ENCODE measurements at places on chromosomes 6 and 20.

DNA sequence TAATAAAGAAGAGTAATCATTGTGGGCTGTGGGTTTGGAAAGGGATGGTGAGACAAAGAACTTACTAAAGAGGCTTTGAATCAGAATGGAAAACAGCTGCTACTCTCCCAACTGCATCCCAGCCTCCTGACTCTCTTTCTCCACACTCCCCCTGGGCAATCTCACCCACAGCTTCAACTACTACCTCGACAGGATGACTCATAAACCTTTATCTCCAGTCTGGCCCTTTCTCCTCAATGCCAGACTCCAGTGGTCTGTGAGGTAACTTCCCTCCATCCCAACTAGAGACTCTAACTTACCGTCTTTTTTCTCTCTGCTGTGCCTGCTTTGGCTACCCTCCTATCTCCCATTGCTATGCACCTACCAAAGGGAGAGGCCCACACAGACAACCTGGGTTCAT is 135.3 kb upstream of the RREB1 start:
- DNase-seq = peak; percentile 42

GRCh38 chr6:161389756-161390155 is 115.9 kb upstream of the AGPAT4 start:
- DNase-seq = no peak

- no peak for DNase-seq
These were observed 2.6 kb upstream of the TCFL5 start for GRCh38 chr20:62864207-62864606.

DNA sequence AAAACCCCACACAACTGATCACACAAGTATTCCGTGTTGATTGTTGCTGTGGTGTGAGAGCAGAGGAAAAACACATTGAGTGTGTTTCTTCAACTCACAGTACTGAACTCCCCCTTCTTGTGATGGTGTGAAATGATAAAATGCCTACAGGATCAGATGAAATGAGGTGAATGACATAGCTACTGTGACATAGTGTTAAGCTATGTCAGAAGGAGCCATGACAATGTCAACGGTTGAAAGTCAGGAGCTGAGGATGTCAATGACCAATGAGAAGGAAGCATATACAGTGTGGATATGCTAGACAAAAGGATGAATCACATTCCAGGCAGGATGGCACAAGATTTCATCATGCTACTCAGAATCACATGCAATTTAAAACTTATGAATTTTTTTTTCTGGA is 38.8 kb downstream of the WASF1 start:
- peak; percentile 59 for DNase-seq

- no peak for DNase-seq
These were observed 230.6 kb downstream of the SOD2 start for GRCh38 chr6:159462431-159462830.

GRCh38 chr6:45838996-45839395 is 176.7 kb downstream of the CLIC5 start:
- DNase-seq = no peak

- DNase-seq = no peak
These were observed 30.7 kb upstream of the MAP3K4 start for GRCh38 chr6:160960839-160961238.

- no peak for DNase-seq
These were observed 75.0 kb downstream of the VTA1 start for GRCh38 chr6:142222022-142222421.

GRCh38 chr20:38031957-38032356 is 1.3 kb downstream of the TTI1 start:
- DNase-seq = no peak

DNA sequence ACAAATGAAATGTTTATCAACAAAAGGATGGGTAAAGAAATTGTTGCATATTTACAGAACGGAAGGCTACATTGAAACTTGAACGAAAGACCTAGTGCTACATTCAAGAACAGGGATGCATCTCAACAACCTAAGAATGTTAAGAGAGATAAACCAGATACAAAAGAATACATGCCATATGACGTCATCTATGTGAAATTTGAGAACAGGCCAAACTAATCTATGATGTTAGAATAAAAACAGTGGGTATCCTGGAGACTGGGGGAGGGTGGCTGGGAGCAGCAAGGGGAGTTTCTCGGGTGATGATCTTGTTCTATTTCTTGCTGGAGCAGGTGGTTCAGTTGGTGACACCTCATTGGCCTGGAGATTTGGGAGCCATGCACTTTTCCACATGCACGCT is 81.5 kb downstream of the SULF2 start:
- no peak for DNase-seq

- DNase-seq = no peak
These were observed 635.1 kb downstream of the EPHA7 start for GRCh38 chr6:92784235-92784634.

DNA sequence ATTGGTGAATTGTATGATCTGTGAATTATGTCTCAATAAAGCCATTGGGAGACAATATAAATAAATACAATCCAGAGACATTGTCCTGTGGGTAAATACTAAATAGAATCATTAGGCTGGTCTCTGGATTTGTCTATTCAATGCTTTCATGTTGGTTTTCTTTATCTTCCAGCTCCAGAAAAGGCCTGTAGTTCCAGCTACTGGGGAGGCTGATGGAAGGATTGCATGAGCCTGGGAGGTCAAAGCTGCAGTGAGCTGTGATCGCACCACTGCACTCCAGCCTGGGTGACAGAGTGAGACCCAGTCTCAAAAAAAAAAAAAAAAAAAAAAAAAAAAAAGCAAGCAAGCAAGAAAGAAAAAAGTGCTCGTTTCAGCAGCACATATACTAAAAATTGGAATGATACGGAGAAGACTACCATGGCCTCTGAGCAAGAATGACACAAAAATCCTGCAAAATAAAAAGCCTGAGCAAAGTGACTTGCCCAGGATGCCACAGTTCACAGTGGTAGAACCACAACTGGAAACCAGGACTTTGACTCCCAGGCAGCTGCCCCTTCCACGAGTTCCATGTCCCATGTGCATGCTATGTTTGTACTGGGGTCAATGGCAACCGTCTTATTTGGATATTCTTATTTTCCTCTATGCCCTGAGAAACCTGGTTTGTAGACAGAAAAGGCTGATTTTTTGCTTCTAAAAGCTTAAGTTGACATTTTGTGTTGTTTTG is 33.6 kb upstream of the GMPR start:
- DNase-seq = no peak

GRCh38 chr20:4563534-4563933 is 158.2 kb upstream of the PRND start:
- DNase-seq = peak; percentile 55

- DNase-seq = peak; percentile 52
These were observed 348 bp upstream of the PYGB start for GRCh38 chr20:25247518-25247955.

- no peak for DNase-seq
These were observed 1.9 kb downstream of the GRM4 start for GRCh38 chr6:34143884-34144580.

- no peak for DNase-seq
These were observed 77.3 kb downstream of the KCNQ5 start for GRCh38 chr6:72699159-72699558.

GRCh38 chr20:37919389-37920040 is 16.6 kb downstream of the VSTM2L start:
- DNase-seq = no peak

- DNase-seq = no peak
These were observed 55.8 kb upstream of the MAFB start for GRCh38 chr20:40744818-40745175.

DNA sequence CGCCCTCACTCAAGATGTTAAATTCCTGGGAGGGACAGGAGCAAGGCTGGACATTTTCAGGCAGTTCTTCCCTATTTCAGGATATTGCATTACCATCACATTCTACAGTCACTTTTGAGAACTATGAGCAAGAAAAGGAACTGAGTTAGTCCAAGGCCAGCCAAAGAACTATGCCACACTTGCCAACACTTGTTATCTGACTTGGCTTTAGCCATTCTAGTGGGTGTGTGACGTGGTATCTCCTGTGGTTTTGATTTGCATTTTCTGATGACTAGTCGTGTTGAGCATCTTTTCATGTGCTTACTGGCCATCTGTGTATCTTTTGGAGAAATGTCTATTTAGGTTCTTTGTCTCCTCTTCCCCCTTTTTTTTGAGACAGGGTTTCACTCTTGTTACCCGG is 12.0 kb downstream of the XRN2 start:
- DNase-seq = peak; percentile 53

- DNase-seq = no peak
These were observed 66.1 kb upstream of the NOX3 start for GRCh38 chr6:155521719-155522118.

- DNase-seq = no peak
These were observed 5.4 kb downstream of the GID8 start for GRCh38 chr20:62943396-62943795.

DNA sequence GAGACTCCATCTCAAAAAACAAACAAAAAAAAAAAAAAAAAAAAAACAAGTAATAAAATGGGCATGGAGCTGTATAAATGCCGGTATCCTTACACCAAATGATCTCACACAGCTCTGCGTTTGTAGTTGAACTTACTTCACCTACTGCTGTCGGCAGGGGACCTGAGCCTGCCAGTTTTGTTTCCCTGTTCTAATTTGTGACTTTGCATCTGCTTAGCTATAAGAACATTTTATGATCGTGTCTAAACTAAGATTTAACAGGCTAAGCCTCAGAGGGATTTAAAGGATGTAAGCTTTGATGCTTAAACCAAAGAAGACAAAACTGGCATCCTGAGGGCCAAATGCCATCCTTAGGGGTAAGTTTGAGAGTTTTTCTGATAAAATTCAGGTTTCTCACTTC is 58.7 kb downstream of the GCNT2 start:
- no peak for DNase-seq

GRCh38 chr6:166836785-166837718 is 119.3 kb downstream of the RNASET2 start:
- DNase-seq = no peak

DNA sequence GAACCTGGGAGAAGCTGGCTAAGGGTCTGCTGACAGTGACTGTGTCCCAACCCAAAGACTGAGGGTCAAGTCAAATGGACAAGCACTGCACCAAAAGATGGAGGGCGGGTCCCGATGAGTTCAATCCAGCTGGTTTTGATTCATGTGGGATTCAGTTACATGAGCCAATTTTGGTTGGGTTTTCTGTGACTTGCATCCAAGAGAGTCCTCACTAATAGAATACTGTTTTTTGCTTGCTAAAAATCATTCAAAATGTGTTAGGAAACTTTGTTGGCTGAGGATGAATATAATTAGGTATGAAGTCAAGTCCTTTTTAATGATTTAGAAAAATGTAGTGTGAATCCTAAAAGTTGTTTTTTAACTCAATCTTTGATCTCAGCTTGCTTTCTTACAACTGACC is 323.8 kb upstream of the NOX3 start:
- no peak for DNase-seq

DNA sequence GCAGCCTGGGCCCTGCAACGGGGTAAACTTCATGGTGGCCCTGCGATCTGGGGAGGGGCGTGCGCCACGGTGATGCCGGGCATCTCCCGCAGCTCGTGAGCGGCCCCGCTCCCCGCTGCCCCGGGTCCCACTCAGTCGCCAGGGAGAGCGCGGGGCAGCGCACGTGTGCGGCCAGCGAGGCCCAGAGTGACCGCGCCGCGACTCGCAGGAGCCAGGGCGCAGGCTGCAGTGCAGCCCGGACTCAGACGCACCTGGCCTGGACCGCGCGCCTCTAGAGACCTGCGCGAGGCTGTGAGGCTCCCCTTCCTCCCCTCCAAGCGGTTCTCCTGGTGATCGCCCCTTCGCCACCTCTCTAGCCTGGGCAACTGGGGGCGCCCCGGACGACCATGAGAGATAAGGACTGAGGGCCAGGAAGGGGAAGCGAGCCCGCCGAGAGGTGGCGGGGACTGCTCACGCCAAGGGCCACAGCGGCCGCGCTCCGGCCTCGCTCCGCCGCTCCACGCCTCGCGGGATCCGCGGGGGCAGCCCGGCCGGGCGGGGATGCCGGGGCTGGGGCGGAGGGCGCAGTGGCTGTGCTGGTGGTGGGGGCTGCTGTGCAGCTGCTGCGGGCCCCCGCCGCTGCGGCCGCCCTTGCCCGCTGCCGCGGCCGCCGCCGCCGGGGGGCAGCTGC is 652 bp downstream of the BMP6 start:
- DNase-seq = no peak

DNA sequence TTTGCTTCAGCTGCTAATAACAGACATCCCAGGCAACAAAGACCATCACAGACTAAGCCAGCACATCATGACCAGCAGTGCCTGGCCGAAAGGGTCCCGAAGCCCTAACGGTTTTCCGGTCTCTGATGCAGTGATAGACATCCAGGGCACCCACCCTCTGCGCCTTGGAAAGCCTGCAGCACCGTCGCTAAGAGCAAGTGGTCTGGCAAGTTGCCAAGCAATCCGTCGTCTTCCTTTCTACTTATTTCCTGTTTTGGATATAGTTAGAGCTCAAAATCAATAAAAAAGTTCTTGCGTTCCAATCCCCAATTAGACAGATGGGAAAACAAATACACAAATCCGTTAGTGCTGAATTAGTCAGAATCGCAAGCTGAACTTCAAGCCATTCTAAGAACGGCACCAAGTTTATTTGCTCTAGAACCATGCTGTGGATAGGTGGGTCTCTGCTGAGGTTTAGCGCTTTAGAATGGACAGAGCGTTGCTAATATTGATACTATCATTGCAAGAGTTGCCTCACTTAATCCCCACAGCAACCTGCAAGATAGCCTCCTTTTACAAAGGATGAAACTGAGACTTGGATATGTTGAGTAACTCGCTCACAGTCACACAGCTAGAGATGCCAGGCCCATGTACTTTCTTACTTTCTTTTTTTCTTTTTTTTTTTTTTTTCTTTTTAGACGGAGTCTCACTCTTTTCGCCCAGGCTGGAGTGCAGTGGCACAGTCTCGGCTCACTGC is 163.3 kb upstream of the SNX9 start:
- no peak for DNase-seq

DNA sequence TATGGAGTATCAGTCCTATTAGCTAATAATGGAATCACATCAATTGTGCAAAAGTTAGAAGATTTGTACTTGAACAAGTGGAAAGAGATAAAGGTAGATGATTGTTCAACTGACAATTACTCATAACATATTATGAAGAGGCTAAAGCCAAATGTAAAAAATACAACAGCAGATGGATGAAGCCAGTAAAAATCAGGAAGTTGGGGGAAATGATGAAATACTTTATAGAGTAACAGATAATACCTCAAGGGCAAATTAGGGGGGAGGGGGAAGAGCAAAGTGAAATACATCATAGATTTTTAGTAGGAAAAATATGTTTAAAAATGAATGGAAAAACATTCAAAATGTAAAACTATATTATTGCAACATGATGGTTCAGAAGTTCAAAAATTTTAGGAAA is 114.0 kb downstream of the PDSS2 start:
- DNase-seq = no peak

DNA sequence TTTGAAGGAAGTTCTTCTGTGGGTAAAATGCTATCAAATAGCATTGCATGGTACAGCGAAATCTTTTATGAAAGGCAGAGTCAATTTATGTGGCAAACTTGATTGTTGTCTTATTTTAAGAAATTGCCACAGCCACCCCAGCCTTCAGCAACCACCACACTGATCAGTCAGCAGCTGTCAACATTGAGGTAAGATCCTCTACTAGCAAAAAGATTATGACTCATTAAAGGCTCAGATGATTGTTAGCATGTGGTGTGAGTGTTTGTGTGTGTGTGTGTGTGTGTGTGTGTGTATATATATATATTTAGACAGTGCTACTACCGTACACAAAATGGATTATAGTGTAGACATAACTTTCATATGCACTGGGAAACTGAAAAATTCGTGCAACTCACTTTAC is 27.8 kb downstream of the LRRN4 start:
- no peak for DNase-seq

- no peak for DNase-seq
These were observed 265.0 kb downstream of the CDC5L start for GRCh38 chr6:44652547-44652946.
